ENCODE measurements at places on chromosomes 11 and 22.

GRCh38 chr11:45158210-45158731 is 11.8 kb downstream of the PRDM11 start:
- no peak for DNase-seq

- DNase-seq: no peak
These were observed 14.4 kb downstream of the OSBPL5 start for GRCh38 chr11:3150726-3151125.

DNA sequence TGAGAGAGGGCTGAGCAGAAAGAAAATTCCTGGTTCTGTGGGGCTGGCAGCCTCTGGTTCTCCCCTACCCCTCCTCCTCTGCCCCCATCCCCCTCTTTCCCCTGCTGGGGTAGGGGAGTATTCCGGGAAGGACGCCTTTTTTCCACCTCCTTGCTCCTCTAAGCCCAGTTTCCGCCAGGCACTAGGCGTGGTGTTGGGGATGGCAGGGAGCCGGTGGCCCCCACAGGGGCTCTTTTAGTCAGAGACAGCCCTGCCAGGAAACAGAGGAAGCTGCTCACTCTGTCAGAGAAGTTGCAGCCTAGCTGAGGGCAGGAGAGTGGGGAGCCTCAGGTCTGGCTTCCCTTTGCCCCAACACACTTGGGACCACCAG is 15.6 kb upstream of the ARHGEF17 start:
- no peak for DNase-seq

GRCh38 chr11:134864968-134865305 is 452.9 kb upstream of the B3GAT1 start:
- DNase-seq: no peak

DNA sequence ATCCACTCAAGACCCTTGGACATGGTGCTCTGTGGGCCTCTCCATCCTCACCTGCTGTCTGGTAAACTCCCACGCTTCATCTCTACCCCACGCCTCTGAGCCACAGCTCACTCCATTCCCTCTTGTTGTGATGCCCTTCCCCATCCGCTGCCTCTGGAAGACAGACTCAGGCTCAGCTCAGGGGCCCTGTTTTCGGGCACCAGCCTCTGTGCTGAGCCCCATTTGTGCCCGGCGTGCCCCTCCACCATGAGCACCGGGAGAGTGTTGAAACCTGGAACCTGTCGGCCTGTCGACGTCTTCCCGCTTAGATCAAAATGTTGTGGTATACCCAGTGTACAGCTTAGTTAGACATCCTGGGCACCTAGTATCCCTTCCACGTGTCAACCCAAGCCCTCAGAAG is 6.5 kb upstream of the SCUBE1 start:
- DNase-seq: no peak

- no peak for DNase-seq
These were observed 476 bp upstream of the BARX2 start for GRCh38 chr11:129374993-129375750.

- no peak for DNase-seq
These were observed 323.3 kb upstream of the ZC3H12C start for GRCh38 chr11:109769858-109770257.

- no peak for DNase-seq
These were observed 3.9 kb upstream of the NUP50 start for GRCh38 chr22:45159652-45160462.

- DNase-seq: no peak
These were observed 12.0 kb downstream of the KCNJ11 start for GRCh38 chr11:17376493-17376892.

DNA sequence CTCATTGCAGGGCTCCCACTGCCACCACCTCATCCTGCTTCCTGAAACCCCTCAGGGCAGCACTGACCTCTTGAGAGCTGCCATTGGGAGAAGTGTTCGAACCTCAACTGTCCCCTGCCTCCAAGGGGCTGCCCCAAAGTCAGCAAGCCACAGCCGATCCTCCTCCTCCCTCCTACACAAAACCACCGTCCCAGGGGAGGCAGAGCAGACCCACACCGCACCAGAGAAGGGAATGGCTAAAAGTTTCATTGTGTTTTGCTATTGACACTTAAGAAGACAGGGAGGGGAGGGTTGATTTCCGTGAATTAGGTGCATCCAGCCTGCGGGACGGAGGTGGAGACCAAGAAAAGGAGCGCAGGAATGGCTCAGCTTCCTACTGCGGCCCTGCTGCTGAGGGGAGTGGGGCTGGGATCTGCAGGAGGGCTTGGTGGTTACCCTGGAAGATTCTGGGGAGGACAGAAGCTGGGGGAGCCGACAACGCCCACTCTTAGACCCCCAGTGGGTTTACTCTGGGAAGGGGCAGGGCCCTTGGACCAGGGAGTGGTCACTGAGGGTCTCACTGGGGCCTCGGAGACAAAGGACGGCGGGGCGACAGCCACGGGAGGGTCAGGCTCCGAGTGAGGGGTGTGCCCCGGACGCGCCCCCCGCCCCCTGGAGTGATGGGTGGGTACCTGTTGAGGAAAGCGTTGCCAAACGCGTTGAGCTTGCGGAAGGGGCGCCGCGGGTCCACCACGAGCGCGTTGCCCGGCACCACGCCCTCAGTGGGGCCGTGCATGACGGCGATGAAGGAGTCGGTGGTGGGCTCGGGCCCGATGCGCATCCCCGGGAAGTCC is 815 bp downstream of the EHD1 start:
- DNase-seq: no peak

DNA sequence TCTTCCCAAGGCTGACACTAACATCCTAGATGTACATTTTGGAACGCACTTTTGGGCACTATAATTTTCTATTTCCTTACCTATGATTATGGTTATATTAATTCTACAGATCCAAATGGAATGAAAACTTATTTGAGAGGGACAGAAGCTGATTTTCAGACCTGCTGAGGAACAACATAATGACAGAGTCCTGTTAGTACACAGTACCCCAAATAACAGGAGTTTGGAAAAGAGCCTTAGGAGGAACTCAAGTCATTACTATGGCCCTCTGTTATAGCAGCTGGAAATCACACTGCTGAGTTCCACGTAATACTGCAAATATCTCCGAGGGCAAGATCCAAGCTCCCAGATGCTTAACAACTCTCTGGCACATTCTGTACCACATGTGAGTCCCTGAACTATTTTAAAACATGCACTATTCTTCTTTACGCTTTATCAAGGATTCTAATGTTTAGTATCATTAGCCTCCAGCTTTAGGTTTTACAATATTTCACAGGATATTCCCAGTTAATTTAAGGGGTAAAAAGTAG is 1027.7 kb upstream of the CCDC90B start:
- no peak for DNase-seq

GRCh38 chr11:1204381-1205101 is 18.3 kb upstream of the MUC5B start:
- DNase-seq: no peak

DNA sequence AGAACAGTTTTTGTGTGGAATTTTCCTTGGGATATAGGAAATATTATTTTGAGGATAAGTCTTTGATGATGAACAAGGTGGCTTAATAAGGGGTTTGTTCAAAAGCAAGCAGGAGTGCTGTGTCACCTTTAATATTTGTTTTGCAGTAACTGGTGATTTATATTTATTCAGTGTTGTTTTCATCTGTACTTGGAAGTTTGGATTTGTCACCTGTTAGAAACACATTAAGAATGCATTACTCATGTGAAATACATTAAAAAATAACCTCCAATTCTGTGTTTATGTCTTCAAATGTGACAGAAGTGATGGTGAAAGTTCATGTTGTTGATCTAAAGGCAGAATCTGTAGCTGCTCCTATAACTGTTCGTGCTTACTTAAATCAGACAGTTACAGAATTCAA is 70.5 kb downstream of the DKK3 start:
- no peak for DNase-seq

DNA sequence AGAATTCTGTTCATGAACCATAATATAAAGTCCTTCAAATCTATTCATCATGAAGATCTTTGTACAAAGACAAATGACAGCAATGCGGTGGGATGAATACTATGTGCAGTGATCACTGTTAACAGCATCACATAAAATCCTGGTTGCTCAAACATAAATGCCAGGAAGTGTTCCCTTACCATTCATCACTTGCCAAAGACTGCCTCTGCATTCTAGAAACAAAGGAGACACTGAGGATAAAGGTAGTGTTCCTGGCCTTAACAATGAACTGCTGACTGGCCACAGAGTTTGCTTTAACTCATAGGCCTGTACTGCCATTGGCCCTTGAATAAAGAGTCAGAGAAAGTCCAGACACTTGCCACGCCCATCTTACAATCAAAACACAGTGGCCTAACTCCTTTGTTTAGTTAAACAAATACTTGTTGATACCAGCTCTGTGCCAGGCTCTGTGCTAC is 29.5 kb downstream of the C2CD3 start:
- no peak for DNase-seq

- DNase-seq: no peak
These were observed 186.9 kb downstream of the EFCAB6 start for GRCh38 chr22:43625242-43625641.

DNA sequence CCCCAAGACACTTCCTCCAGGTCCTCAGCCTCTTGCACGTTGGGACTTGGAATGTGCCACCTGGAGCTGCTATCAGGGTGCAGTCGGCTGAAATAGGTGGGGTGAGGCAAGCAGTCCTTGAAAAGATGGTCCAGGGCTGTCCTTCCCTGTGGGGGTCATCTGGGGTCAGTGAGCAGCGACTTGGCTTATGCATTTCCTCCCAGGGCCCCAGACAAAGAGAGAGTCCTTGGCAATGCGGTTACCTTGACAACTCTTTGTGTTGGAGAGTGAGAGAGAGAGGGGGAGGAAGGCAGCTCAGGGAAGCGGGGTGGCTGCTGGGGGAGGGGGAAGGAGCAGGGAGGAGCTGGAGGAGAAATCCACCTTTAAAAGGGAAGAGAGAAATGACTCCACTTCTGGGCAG is 93.8 kb downstream of the MIAT start:
- no peak for DNase-seq

- DNase-seq: no peak
These were observed 1.9 kb upstream of the MMP1 start for GRCh38 chr11:102799681-102800340.

DNA sequence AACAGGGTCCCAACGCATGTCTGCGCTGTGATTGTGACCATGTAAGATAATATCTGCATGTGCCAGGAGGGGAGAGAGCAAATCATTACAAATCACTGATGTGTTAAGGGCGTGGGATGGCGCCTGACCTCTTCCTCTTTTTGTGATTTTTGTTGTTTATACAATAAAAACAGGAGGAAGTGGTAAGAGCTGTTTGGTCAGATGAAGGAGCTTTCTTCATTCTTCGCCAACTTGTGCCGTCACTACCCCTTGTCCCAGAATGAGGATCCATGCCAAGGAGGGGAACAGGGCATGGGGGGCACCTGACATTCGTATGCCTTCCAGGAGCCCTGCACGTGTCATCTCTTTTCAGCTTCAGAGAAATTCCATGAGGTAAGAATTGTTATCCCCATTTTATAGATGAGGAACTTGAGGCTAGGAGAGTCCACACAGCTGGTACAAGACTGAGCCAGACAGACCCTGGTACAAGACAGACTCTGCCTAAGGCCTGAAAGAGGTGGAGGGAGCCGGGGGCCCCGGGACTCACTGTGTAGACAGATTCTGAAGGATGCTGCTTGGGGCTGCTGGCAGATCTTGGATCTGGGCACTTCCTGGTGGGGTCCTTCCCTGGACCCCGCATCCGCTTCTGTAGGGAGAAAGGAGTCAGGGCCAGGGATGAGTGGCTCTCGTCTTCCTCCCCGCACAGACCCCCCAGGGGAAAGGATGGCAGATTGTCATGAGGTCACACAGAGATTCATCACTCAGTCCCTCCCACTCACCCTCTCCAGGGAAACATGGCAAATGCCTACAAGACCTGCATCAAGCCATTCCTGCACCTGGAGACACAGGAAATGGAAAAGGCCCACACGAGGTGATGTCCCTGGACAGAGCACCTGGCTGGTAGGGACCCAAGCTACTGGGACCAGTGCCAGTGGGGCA is 34.6 kb downstream of the NFAM1 start:
- no peak for DNase-seq

- no peak for DNase-seq
These were observed 12.2 kb downstream of the TMPRSS6 start for GRCh38 chr22:37097346-37097745.

GRCh38 chr11:93651052-93651451 is 10.4 kb upstream of the CEP295 start:
- DNase-seq: no peak

- no peak for DNase-seq
These were observed 192.2 kb downstream of the UVRAG start for GRCh38 chr11:76007166-76007565.

- DNase-seq: no peak
These were observed 2.6 kb upstream of the UCP3 start for GRCh38 chr11:74011360-74012073.

DNA sequence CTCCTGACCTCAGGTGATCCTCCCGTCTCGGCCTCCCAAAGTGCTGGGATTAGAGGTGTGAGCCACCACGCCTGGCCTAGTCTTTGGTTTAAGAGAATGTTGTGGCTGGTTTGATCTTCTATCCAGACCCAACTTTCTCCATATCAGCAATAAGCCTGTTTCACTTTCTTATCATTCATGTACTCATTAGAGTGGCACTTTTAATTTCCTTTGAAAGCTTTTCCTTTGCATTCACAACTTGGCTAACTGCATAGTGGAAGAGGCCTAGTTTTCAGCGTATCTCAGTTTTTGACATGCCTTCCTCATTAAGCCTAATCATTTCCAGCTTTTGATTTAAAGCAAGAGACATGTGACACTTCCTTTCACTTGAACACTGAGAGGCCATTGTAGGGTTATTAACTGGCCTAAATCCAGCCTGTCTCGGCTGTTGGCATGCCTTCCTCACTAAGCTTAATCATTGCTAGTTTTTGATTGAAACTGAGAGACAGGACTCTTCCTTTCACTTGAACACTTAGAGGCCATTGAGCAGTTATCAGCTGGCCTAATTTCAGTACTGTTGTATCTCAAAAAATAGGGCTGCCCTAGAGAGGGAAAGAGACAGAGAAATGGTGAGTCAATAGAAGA is 13.1 kb upstream of the RPL3 start:
- no peak for DNase-seq

- no peak for DNase-seq
These were observed 22.1 kb downstream of the ASCL2 start for GRCh38 chr11:2248242-2248641.

GRCh38 chr22:46929046-46929709 is 166.7 kb downstream of the TBC1D22A start:
- no peak for DNase-seq

DNA sequence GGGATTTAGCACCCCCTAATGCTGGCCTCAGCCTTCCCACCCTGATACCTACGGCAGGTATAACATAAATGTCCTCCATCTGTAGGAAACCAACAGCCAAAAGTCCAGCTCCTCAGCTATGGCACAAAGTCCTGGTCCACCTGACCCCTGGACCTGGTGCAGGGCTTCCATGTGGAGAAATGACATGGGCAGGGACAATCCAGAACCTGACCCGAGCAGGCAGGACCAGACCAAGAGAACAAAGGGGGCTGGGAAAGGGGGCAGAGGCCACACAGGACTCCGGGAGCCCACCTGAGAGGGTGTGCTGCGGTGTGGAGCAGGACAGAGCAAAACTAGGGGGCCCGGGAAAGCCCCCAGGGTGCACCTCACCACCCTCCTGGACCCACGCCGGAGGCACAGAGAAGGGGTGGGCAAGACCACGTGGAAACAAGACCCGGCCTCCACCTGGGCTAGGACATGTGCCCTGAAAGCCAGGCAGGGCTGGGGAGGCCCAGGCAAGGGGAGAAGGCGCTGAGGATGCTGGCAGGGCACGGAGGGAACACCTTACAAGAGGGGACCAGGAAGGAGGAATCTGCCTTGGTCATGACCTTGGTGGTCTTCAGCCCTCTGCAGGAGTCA is 368.9 kb downstream of the SHANK2 start:
- DNase-seq: no peak

GRCh38 chr11:23556163-23556750 is 696.0 kb upstream of the CCDC179 start:
- no peak for DNase-seq

- DNase-seq: no peak
These were observed 11.7 kb upstream of the ANKRD42 start for GRCh38 chr11:83181815-83182214.

- DNase-seq: no peak
These were observed 25.8 kb downstream of the MUC6 start for GRCh38 chr11:1010551-1011319.

All from activated CD4-positive, alpha-beta T cell treated with anti-CD3 and anti-CD28 coated beads, Interleukin-2, amount 50 U/mL, for 24 hours (primary cell).